ENCODE measurements at places on chromosomes 5 and 9.

DNA sequence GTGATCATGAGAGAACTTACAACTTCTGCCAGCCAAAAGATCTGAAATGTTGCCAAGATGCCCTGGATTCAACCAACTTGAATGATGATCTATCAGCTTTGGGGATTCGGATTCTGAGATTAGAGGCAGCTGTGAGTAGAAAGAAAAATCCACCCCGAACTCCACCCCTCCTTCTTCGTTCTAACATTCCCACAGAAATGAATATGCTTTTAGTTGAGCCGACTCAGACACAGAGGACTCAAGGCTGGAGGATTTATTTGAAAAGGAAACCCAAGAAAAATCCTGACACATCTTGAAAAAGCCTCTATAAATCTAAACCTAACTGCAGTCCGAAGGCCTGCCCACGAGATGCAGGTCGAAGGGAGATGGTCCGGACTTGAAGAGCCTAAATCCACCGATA is 275.0 kb downstream of the GAS1 start:
- no peak for DNase-seq

GRCh38 chr9:69168709-69169217 is 5.3 kb upstream of the TJP2 start:
- DNase-seq = peak; percentile 62

- DNase-seq = peak; percentile 80
Observed at GRCh38 chr5:172766287-172767108, 4.5 kb downstream of the DUSP1 start.

DNA sequence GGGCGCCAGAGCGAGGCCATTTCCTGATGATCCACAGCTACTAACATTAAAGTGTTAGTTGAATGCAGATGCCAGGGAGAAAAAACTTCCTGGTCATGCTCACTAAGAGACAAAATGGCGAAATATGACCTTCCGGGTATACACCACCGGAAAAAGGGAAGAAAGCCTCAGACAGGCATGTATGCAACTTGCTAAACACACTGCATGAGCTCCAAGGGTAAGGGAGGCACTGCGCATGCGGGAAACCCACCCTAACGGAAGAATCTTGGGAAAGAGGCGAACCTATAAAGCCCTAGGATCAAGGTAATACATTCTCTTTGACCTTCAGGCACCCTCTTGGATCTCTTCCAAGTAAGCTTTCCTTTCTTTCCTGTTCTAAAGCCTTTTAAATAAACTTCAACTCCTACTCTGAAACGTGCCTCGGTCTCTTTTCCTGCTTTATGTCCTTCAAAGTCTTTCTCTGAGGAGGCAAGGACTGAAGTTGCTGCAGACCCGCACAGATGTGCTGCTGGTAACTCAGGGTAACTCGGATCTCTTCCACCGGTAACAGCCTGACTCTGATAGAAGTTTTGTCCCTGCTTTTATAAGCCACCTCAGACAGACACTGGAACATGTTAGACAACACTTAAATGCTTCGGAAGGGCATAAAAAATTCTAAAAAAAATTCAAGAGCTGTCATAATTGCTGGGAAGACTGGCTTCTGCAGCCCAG is 64.9 kb downstream of the DTWD2 start:
- DNase-seq = no peak

- DNase-seq = no peak
Observed at GRCh38 chr5:152736906-152737305, 331.8 kb upstream of the NMUR2 start.

GRCh38 chr5:150189728-150190502 is at the start of gene SLC6A7:
SLC6A7 (plus strand) TSS chr5:150190062; CDS start chr5:150190328, 266 bp downstream.
- DNase-seq = no peak

- no peak for DNase-seq
Observed at GRCh38 chr5:151547364-151547763, 43.8 kb downstream of the FAT2 start.

- DNase-seq = no peak
Observed at GRCh38 chr9:125993466-125993865, 246.3 kb downstream of the PBX3 start.

- no peak for DNase-seq
Observed at GRCh38 chr5:73897893-73898292, 271.9 kb downstream of the ARHGEF28 start.

DNA sequence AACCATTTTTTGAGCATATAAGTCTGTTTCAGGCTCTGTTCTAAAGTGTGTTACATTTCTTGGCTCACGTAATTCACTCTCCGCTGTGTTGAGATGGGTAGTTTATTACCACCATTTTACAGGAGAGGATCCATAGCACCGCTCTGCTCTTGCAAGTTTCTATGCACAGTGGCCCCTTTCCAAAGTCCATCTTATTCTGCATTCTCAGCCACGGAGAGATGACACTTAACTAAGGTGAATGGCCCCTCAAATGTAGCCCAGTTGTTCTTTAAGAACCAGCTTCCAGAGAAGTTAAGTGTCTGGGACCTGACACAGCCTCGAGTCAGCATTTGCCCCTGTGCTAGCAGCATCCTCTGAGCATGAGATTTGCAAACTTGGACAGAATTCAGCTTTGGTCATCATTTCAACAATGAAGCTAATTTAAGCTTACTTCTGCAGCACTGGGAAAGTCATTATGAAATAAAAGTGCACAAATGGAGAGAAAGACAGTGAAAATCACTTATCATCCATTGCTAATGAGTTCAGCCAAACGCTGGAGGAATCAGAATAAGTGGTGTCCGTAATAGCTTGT is 61.9 kb downstream of the FAM78A start:
- no peak for DNase-seq

DNA sequence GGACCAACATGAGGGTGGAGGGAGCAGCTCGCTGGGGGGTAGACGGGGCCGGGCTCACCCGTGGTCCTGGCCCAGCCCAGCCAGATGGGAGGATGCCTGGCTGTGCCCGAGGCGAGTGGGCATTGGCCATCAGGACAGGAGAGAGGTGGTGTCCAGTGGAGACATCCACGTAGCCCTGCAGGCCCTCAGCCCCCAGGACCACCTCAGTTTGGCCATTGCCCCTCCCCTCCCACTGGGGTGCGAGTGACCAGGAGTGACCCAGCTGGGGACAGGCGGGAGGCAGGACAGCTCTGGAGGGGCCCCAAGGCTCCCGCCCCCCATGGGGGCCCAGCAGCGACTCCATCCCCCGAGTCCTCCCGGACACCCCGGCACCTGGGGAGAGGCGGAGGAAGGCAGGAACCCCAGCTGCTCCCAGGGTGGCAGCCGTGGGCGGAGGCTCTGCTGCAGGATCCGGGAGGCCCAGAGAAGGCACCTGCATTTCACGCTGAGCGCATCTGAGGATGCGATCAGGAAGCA is 8.3 kb downstream of the NOXA1 start:
- DNase-seq = no peak

GRCh38 chr5:132540764-132541163 is 2.6 kb downstream of the IL5 start:
- DNase-seq = no peak

GRCh38 chr9:98009437-98009836 is 26.3 kb downstream of the ANP32B start:
- no peak for DNase-seq

- DNase-seq = peak; percentile 22
Observed at GRCh38 chr5:150561571-150562275, 53.8 kb downstream of the NDST1 start.

DNA sequence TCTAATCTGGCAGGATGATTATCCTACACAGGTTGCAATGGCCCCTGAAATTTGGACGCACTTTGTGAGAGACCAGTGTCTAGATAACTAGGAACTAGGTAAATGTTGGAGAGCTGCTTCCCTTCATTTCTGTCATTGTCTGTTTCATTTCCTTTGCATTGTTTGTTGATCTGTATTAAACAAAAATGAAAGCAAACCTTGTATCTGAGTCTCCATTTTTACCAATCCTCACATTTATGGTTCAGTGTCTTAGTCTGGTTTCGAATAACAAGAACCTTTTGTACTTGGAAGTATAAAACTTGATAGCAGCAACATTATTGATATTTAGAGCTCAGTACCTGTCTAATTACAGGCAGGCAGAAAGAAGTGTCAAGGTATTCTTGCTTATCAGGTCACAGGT is 105.5 kb downstream of the MRPS30 start:
- no peak for DNase-seq

DNA sequence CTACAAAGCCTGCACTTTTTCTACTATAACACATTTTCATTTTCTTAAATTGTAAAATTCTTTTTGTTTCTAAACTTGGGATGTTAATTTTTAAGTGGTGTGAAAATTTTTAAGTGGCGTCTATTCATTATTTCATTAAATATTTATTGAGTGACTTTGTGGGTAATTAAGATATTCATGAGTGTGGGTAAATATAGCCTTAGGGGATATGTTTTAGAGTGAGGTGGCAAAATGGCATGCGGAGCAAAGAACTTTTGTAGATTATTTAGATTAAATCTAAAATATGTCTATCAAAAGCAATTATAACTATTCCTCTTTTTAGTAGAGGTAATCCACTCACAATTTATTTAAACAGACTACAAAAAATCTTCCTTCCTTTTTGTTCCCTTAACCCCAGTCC is 188.4 kb downstream of the PCSK1 start:
- no peak for DNase-seq

DNA sequence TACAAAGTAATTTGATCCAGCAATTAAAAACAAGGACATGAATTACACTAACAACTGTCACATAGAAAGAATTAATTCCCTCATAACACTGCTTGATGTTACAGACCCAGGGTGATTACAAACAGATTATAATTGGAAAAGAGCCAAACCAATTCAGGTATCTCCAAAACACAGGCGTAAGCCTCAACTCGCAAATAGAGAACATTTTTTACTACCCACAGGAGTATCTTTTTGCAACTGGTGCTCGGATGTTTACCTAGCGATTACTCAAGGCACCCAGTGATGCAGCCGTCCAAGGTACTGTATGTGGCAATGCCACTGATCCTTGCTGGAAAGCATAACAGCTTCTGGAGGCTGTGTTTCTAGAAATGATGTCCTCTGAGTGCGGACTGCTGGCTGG is 386.1 kb upstream of the KIF2A start:
- DNase-seq = peak; percentile 23

DNA sequence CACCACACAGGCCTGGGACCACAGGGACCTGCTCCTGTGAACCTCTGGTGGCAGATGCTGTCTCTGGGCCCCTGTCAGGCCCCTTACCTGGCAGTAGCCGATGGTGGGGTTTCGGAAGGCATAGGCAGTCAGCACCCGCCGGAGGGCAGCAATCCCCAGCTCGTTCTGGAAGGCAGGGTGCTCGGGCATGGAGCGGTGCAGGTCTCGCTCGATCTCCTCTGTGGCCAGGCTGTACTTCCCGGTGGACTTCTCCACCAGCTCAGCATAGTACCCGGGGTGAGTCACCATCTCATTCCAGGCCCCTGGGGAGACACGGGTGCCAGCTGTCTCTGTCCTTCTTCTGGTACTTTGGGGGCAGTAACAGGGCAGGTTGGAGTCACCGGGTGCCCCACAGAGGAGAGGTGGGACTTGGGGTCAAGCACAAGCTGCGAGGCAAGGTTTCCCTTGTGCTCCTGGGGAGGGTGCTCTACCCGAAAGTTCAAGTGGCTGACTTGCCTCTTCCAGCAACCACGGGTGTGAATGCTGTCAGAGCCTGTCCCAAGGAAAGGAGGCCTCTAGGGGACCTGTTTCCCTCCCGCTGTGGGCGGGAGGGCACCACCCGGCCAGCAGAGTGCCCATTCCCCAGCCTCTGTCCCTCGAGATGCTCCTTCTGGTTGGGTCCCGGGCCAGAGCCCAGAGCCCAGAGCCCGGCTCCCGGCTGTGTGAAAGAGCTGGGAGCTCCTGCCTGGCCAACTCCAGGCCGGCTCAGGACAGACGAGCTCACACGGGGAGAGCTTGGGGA is 19.8 kb upstream of the MRNIP start:
- DNase-seq = peak; percentile 30

GRCh38 chr9:114641967-114642366 is 15.6 kb downstream of the TEX53 start:
- DNase-seq = no peak

GRCh38 chr5:145237843-145238242 is 597.3 kb downstream of the PRELID2 start:
- DNase-seq = peak; percentile 77

- DNase-seq = peak; percentile 19
Observed at GRCh38 chr9:93183663-93184431, at the start of gene WNK2. WNK2 (plus strand) TSS chr9:93184139; CDS start chr9:93184930, 791 bp downstream.

GRCh38 chr9:37787059-37787458 is 2.2 kb upstream of the EXOSC3 start:
- no peak for DNase-seq

- no peak for DNase-seq
Observed at GRCh38 chr9:133730994-133731715, 7.0 kb downstream of the SARDH start.

GRCh38 chr9:32877639-32878217 is 94.4 kb downstream of the TMEM215 start:
- no peak for DNase-seq

GRCh38 chr9:75112789-75113188 is 24.5 kb downstream of the OSTF1 start:
- no peak for DNase-seq

DNA sequence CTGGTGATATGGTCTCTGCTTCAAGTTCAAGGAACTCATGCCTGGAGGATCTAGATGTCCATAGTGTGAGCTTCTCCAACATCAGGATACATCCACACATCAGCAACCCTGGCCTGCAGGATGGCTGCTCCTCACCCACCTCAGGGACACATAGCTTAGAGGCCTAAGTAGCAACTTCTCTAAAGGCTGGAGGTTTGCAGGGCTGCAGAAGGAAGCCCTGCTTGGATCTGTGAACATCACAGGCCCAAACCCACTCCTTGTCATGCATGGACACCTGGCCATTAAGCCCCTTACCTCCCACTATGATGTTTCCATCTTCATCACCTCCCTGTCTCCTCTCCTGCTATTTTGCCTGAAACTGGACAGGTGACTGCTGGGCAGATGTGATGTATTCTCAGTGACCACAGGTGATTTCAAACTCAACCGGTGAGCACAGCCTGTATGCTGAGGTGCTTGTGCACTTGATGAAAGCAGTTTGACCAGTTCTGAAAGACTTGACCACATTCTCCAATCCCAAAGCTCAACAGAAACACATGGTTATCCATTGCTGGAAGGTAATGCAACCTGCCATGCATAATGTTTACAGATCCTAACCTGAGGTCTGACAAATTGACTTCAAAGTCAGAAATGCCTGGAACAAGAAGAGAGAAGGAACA is 205.2 kb downstream of the FSTL4 start:
- peak; percentile 10 for DNase-seq

DNA sequence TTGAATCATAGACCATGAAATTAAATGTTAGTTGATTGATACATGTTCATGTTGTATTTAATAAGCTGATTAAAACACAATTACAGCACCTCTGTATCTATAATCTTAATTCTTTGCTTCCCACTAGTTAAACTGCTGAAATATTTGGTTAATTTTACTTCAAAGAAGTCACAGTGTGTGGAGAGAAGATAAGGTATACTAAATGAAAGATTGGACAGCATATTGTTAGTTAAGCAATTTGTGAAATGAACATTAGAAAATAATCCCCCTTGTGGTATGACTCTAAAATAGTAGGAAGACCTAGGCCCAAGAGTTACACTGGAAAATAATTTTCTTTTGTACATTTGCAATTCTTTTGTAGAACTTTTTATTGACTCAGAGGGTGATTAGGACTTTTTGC is 30.3 kb downstream of the MAN2A1 start:
- no peak for DNase-seq

GRCh38 chr5:59893429-59894227 is at the start of gene PDE4D:
PDE4D (minus strand) TSS chr5:59893726.
- DNase-seq = peak; percentile 69
